Activated CD4-positive, CD25-positive, alpha-beta regulatory T cell treated with anti-CD3 and anti-CD28 coated beads, Interleukin-2, amount 50 U/mL, for 72 hours (primary cell): ENCODE measurements at places on chromosomes 6 and 20.

- DNase-seq = no peak
Observed at GRCh38 chr20:2814587-2815051, at the start of gene C20orf141. TSS of gene C20orf141 (plus strand) at chr20:2814987. CDS start at chr20:2815185, 198 bp downstream.

DNA sequence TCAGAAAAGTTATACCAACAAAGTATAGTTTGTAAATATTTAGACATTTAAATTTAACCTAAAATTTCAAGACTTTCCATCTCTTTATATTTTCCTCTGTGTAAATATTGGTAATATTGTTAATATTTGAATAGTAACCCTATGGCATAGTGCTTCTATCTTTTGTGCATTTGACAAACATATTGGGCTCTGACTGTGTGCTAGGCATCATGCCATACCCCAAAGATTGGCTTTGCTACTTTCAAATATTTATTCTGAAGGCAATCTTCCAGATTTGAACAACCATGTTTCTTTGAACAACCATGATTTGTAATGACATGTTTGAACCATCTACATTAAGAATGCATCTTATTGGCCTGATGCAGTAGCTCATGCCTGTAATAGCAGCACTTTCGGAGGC is 15.5 kb upstream of the PRDM1 start:
- DNase-seq = no peak

- no peak for DNase-seq
Observed at GRCh38 chr20:1319051-1319450, 9.9 kb downstream of the SDCBP2 start.

- no peak for DNase-seq
Observed at GRCh38 chr6:118700531-118700930, 49.1 kb upstream of the CEP85L start.

- DNase-seq = no peak
Observed at GRCh38 chr20:34569598-34569997, 11.1 kb downstream of the MAP1LC3A start.

- DNase-seq = no peak
Observed at GRCh38 chr20:1401451-1401907, 8.6 kb upstream of the FKBP1A start.

DNA sequence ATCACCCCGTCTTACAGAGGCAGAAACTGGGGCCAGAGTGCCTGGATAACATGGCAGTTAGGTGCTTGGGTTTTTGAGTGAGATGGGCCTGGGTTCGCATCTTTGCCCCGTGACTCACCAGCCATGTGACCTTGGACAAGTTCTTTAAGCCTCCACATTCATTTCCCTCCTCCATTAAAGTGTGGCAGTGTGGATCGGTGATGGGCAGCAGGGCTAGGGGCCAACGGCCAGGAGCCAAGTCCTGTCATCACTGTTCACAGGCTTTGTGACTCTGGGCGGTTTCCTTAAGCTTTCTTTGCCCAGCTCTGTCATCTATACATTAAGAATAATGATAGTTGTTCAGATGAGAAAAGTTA is 85.5 kb upstream of the PMEPA1 start:
- DNase-seq = no peak

DNA sequence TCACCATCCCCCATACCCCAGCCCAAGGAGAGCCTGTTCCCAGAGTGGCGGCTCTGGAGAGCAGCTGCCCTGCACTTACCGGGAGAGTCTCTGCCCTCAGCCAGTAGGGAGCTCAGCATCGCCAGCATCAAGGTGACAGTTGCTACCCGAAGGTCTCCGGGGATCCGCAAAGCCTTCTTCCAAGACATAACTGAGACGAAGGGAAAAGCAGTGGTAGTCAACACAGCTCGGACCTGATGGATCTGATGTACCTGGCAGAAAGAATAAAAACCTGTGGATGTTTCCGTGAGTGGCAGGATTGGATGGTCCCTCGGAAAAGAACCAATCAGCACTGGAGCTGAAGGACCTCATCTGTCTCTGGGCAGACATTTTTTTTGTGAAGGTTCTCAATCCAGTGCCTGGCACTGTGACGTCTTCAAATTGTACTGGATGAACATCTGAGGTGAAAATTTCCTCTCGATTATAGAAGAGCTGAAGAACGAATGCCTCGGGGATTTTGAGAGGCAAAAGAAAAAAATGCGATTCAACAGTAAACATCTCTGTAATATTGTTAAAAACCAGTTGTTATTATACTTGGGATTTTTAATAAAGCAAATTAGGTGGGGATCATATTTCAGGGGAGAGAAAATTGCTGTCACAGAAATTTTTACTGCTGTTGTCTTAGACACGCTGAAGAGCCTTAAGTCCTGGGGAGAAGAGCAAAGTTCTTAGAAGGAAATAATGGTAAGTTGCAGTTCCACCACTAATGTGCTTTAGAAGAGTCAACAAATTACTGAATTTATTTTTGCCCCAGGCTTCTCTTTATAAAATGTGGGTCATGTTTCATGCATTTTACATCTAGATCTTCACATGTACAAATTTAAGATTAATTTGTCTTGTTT is at the start of gene HLA-DQB1:
TSS of gene HLA-DQB1 (minus strand) at position 238 of the 881 bp plus-strand sequence. CDS start at position 188, 50 bp downstream.
- peak; percentile 39 for DNase-seq

GRCh38 chr6:76768556-76768955 is 694.7 kb downstream of the HTR1B start:
- no peak for DNase-seq

GRCh38 chr20:37095108-37095598 is 644 bp downstream of the RBL1 start:
- DNase-seq = no peak

DNA sequence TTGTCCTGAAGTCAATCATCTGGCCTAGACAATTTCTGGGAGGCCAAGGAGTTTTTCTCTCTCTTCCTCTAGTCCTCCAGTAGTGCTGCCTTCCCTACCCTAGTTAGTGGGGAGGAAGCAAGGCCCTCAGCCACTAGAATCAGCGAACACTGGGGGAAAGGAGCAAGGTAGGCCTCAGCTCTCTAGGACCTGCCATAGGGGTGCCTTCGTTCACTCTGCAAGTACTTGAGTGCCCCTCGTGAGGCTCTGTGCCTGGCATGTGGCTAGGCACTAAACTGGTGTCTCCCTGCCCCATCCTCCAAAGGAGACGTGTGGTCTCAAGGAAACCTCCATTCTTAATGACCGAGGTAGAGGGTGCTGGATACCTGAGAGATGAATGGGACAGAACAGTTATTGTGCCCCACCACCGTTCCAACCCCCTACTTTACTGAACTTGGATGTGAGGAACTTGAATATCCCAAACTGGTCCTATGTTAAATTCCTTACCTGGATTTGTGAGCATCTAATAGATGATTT is 1.1 kb downstream of the DEF6 start:
- no peak for DNase-seq

DNA sequence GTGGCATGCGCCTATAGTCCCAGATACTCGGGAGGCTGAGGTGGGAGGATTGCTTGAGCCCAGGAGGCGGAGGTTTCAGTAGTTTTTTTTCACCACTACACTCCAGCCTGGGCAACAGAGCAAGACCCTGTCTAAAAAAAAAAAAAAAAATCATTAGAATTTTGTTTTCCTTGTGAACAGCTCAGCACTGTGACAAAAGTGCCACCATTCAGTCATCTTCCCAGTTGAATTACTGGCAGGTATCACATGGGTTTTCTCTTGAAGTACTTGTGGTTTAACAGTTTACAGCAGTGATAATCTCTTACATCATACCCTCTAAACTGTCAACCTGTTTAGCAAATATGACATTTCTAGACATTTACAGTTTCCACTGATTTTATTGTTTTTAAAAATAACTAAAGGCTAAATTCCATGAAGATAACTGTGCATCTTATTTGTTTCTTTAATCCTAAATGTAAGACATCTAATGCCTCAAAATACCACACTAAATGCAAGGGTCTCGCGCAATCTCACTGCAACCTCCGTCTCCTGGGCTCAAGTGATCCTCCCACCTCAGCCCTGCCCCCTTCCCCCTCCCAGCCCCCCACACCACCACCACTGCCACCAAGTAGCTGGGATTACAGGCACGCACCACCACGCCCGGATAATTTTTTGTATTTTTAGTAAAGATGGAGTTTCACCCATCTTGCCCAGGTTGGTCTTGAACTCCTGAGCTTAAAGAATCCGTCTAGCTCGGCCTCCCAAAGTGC is 7.0 kb downstream of the TRPC4AP start:
- no peak for DNase-seq

- DNase-seq = no peak
Observed at GRCh38 chr6:52647199-52647598, 23.7 kb upstream of the TMEM14A start.
